ENCODE measurements at places on chromosomes 16 and 17. TPM values are rescaled to one million over a fixed set of nuclear protein-coding genes. Genes with fewer than 3 reads are reported as not detected.

SLC35G6 gene
- total RNA-seq: not detected

PPM1E gene
- total RNA-seq: 0.89 TPM

CEP295NL gene
- total RNA-seq: 10.2 TPM

GFAP gene
- 0.69 TPM for total RNA-seq

TBL3 gene
- total RNA-seq: 17.5 TPM

RNF43 gene
- total RNA-seq: 9.9 TPM

MYH13 gene
- under 0.01 TPM for total RNA-seq

ATP2A3 gene
- 5.5 TPM for total RNA-seq

QRICH2 gene
- 2.5 TPM for total RNA-seq

ATP6V0A1 gene
- 84.6 TPM for total RNA-seq

GUCY2D gene
- total RNA-seq: 0.39 TPM

ADAP2 gene
- 10.1 TPM for total RNA-seq

CTF1 gene
- 0.59 TPM for total RNA-seq

MIS12 gene
- 14.0 TPM for total RNA-seq

SEPTIN1 gene
- 0.69 TPM for total RNA-seq

CHD9NB gene
- total RNA-seq: 3.6 TPM

RNU2-1 gene
- not detected for total RNA-seq

RNF222 gene
- total RNA-seq: 3.3 TPM

TP53TG3B gene
- not detected for total RNA-seq

GRAP gene
- total RNA-seq: 2.2 TPM

ELMO3 gene
- 4.0 TPM for total RNA-seq

SDR42E2 gene
- total RNA-seq: not detected

FBXL16 gene
- total RNA-seq: 0.30 TPM

GAST gene
- not detected for total RNA-seq

IQCK gene
- 11.4 TPM for total RNA-seq

ARL5C gene
- total RNA-seq: not detected

EVI2A gene
- 8.9 TPM for total RNA-seq

CMTM2 gene
- 2.5 TPM for total RNA-seq
